ENCODE measurements at places on chromosomes 3 and 15. TPM values are rescaled to one million over a fixed set of nuclear protein-coding genes. Genes with fewer than 3 reads are reported as not detected.

Gene LTF
- 4.3 TPM for total RNA-seq

Gene LRRC49
- 4.0 TPM for total RNA-seq

Gene SEMA6D
- total RNA-seq = 4.9 TPM

Gene PPP1R14D
- not detected for total RNA-seq

Gene SH3BP5
- 108 TPM for total RNA-seq

Gene CHRNA3
- not detected for total RNA-seq

Gene SAMMSON
- not detected for total RNA-seq

Gene CILP
- 27.3 TPM for total RNA-seq

Gene CCDC50
- 120 TPM for total RNA-seq

Gene CCR2
- total RNA-seq = 3.3 TPM

Gene WDR93
- total RNA-seq = 0.32 TPM

Gene TRNT1
- 23.8 TPM for total RNA-seq

Gene AP4E1
- 11.0 TPM for total RNA-seq

Gene RAB6B
- total RNA-seq = 64.8 TPM

Gene SPATA12
- not detected for total RNA-seq

Gene ITGA11
- 4.5 TPM for total RNA-seq

Gene SMCO1
- not detected for total RNA-seq

Gene PAQR9
- not detected for total RNA-seq

Gene RPS27L
- 158 TPM for total RNA-seq

Gene CHST13
- 2.3 TPM for total RNA-seq

Gene TLR9
- 0.19 TPM for total RNA-seq

Gene ALDH1A3
- total RNA-seq = 194 TPM

Gene AADACL2
- total RNA-seq = 0.22 TPM

Gene FXR1
- total RNA-seq = 90.2 TPM

Gene FYTTD1
- total RNA-seq = 66.3 TPM

Gene PARP15
- 2.9 TPM for total RNA-seq

Gene GRAMD1C
- 1.8 TPM for total RNA-seq

Gene POC1A
- total RNA-seq = 2.8 TPM

Gene CAND2
- total RNA-seq = 1.7 TPM

Gene ILDR1
- not detected for total RNA-seq

Gene IMPG2
- total RNA-seq = 0.13 TPM

Gene GPR156
- total RNA-seq = 0.42 TPM

Gene TRAIP
- 1.1 TPM for total RNA-seq

Gene CLDN11
- total RNA-seq = 61.1 TPM

Gene PP2D1
- total RNA-seq = not detected

Gene SENP8
- total RNA-seq = 1.5 TPM

Gene GREM1
- total RNA-seq = 435 TPM

Gene CHL1
- total RNA-seq = 36.4 TPM

Gene NUP210
- total RNA-seq = 1.5 TPM

Gene NAALADL2
- 12.5 TPM for total RNA-seq

Gene PTX3
- total RNA-seq = 618 TPM

Gene CAMKV
- total RNA-seq = not detected

Gene RSRC1
- total RNA-seq = 28.8 TPM

Gene LEKR1
- total RNA-seq = 1.2 TPM

Gene C3orf70
- total RNA-seq = 2.9 TPM

Gene ACAN
- total RNA-seq = 1.4 TPM

Gene NPAP1
- not detected for total RNA-seq

Gene INKA1
- 3.2 TPM for total RNA-seq

Gene ADAMTS17
- total RNA-seq = 2.3 TPM

Gene RLBP1
- not detected for total RNA-seq

Gene PIK3CA
- 68.3 TPM for total RNA-seq

Gene NME9
- not detected for total RNA-seq

Gene CFAP100
- total RNA-seq = not detected

Gene HGD
- total RNA-seq = 0.80 TPM

Gene DLL4
- 15.2 TPM for total RNA-seq

Gene CCDC13
- total RNA-seq = 1.3 TPM

Gene CCR1
- 39.7 TPM for total RNA-seq

Gene MNS1
- total RNA-seq = 0.77 TPM

Gene WDR6
- 104 TPM for total RNA-seq

Gene SKOR1
- total RNA-seq = 0.26 TPM

Data from mesenteric fat pad (tissue), 1 donor.